ENCODE measurements at places on chromosomes 4 and X.

DNA sequence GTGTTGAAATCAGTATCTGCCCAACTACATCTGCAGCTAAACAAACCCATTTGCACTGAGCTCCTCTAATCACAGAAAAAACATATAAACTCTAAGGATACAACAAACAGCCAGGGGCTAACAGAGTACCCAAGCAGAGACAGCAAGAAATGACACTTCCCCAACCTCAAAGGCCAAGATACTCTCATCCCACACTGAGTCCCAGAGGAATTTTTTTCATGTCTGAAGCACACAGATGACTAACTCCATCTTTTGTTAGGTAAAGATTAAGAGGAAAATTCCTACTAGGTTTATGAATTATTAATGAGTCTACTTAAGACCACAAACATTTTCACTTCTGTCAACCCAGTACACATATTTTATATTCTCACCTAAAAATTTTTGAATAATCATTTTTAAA, 31.6 kb downstream of the SEPSECS start:
- DNase-seq: no peak

GRCh38 chr4:54076673-54077072, 12.3 kb upstream of the CHIC2 start:
- no peak for DNase-seq

DNA sequence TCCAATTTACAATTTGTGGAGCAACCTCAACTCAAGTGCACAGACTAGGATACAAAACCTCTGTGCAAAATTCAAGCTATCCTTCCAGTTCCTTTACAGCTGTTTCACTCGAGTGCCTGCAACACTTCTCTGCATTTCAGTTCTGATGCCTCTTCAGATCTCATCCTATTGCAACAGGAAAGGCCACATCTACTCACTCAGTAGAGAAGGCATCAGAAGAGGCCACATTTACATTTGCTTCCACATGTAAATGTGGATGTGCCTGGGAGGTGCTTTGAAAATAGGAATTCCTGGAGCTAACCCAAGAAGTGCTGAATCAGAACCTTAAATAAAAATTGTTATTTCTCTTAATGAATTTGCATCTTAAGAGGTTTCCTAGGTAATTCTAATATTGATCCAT, 45.8 kb upstream of the SERTM2 start:
- no peak for DNase-seq

GRCh38 chr4:25786497-25787065, 76.2 kb downstream of the SEL1L3 start:
- DNase-seq: no peak

GRCh38 chr4:70678383-70678999, 9.8 kb upstream of the UTP3 start:
- no peak for DNase-seq

DNA sequence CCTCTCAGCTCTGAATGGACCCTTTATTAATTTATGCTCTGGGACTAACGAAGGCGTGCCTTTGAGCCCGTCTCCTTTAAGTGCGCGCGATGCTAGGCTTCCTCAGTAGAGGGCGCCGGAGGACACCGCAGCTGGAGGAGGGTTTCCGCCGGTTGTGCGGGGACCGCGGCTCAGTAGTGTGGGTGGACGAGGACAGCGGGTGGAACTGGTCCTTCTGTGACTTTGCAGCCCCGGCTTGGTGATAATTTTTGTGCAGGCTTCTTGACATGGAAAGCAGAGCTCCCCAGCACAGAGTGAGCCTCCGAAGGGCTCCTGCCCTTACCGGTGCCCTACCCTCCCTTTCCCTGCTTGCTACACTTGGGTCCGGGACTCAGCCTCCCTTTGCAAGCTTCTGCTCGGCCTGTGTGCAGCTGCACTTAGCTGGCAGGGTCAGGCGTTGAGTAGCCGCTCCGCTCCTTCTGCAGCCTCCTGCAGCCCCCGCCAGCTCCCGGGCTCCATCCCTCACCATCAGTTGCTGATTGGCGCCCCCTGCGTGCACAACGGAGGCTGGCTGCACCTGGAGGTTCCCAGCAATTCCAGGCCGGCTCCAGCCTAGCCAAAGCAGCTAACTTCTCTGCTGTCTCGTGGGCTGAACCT, 26.8 kb upstream of the BOD1L1 start:
- DNase-seq: peak; percentile 72

DNA sequence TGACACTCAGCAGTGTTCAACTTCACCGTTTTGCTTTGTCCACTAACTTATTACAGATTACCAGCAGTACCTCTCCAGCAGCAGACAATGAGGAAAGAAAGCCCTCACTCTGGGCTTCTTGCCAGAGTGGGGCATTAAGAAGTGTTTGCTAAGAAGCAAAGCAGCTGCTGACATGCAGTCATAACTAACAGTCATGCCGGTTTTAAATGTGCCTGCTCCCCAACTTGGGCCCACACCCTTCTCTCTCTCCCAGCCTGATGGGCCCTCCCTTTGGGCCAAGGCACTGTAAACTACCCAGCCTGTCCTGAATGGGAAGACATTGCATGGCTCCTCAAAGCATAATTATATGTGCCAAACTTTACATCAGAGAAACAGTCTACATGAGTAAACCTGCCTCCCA, 54.6 kb upstream of the HHIP start:
- DNase-seq: peak; percentile 93

- DNase-seq: no peak
Observed at GRCh38 chr4:148006001-148006400, 274.1 kb downstream of the ARHGAP10 start.

GRCh38 chrX:133544115-133544514, 128.8 kb upstream of the GPC4 start:
- DNase-seq: peak; percentile 54

- peak; percentile 50 for DNase-seq
Observed at GRCh38 chrX:52420824-52421443, 52.1 kb downstream of the XAGE2 start.

- no peak for DNase-seq
Observed at GRCh38 chr4:39441593-39441992, 17.1 kb downstream of the RPL9 start.

- no peak for DNase-seq
Observed at GRCh38 chrX:123487236-123487635, 245.6 kb downstream of the THOC2 start.

GRCh38 chrX:107878106-107878505, 52.4 kb downstream of the MID2 start:
- DNase-seq: no peak

GRCh38 chr4:99572527-99573240, 1.9 kb upstream of the MTTP start:
- DNase-seq: no peak

- DNase-seq: peak; percentile 92
Observed at GRCh38 chr4:46425775-46426400, 36.0 kb upstream of the GABRA2 start.

- no peak for DNase-seq
Observed at GRCh38 chrX:154481195-154481594, 2.1 kb upstream of the LAGE3 start.

- DNase-seq: no peak
Observed at GRCh38 chrX:20330545-20330944, 63.8 kb upstream of the RPS6KA3 start.

DNA sequence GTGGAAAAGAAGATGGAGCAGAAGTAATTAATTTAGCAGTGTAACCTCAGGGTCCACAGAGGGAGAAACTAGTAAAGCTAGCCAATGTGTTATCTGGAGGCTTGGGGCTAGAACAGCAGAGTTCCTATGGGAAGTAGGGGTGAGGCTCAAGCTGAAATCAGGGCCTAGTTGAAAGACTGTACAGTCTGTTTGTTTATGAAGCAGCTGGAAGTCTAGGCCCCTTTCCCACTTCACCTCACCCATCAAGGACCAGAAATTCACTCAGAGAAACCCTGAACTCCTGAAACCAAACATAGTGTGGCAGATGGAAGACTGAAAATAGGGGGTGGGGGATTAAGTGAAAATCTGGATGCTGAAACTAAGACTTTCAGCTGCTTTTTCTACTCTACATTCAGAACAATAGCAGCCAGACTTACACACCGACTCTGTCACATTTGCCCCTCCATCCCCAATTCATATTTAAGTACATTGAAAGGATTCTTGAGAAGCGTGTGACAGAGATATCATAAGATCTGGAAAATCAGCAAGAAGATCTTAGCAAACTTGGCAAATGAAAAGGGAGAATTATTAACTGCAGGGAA, 32.6 kb upstream of the FAM241A start:
- no peak for DNase-seq

DNA sequence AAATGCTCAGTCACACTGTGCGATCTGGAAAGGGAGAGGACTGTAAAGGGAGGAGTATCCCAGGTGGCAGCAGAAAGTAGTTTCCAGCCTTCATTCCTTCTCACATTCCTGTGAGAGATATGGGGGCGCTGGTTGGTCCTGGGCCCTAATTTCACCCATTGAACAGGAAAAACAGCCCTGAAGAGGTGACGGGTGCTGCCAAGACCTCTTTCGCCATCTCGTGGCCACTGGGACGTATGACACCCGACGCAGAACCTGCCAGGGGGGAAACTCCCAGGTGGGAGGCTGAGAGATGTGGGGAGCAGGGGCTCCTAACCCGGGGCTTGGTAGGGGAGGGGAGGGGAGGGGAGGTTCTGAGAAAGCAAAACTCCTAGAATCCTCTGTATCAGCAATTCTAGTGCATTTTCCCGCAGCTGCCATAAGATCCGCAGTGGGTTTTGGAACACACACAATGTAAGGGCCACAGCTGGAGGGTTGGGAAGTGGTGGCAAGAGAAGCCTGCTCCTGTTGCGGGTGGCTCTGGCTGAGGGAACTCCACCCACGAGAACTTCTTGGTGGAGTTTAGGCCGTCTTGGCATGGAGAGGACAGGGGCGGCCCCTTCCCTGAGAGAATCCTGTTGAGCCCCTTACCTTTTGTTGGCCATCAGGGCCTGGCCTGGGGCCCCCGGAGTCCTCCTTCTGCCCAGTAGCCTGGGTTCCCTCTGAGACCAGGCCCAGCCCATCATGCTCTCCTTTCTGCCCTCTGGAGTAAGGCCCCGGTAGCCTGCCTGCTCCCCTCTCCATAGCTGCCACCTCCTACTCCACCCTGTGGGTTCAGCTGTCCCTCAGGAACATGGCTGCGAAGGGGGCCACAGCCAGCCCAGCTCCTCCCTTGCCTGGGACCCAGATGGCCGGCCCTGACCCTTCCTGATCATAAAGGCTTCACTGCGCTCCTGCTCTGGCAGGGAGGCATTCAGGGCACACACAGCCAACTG, 134.1 kb downstream of the OR13H1 start:
- DNase-seq: peak; percentile 17

- DNase-seq: no peak
Observed at GRCh38 chr4:61918987-61919386, 718.9 kb downstream of the ADGRL3 start.

DNA sequence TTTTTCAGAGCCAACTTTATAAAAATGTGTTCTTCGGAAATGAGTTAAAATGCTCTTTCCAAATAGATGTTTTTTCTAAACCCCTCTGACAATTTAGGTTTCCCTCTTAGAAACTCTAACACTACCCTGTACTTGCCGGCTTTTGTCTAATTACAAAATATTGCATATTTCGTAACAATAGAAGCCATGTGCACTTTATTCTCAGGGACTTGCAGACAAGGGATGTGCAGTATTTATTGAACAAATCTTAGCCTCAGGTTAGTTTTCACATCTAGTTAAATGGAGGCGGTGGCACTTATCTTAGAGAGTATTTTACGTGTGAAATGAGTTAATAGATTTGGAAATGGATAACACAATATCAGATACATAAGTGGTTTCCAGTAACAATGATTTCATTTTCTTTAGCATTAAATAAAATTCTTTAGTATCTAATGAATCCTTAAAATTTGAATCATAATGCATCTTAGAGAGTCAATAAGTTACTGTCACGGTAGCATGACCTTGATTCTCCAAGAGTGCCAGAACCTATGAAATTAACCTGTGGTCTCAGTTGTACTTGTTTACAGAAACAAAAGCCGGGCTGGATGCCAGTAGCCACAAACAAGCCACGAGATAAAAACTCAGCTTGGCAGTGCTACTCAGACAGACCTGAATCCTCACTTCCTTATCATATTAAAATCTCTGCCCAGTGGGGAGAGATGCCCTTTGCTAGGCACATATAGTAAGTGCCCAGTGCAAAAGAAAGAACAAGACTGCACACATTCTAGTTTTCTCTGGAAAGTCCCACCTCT, 772 bp upstream of the PABPC4L start:
- DNase-seq: peak; percentile 14

DNA sequence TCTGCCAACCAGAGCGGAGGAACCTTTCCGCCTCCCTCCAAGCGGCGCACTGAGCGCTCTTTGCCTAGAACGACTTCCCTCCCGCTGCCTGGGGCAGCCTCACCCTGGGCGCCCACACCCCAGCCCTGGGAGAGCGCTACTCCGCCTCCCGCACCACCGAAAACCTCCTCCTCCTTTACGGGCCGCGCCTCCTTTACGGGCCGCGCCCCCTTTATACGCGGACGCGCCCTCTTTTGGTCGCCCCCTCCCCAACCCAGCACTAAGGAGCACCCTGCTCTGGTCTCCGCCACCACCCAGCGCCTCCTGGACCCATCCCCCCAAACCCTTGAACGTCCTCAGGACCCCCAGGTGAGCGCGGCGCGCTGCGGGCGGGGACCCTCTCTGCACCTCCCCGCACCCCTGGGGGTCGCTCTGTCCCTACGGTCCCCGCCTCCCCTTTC, 586 bp upstream of the NSG1 start:
- peak; percentile 48 for DNase-seq

DNA sequence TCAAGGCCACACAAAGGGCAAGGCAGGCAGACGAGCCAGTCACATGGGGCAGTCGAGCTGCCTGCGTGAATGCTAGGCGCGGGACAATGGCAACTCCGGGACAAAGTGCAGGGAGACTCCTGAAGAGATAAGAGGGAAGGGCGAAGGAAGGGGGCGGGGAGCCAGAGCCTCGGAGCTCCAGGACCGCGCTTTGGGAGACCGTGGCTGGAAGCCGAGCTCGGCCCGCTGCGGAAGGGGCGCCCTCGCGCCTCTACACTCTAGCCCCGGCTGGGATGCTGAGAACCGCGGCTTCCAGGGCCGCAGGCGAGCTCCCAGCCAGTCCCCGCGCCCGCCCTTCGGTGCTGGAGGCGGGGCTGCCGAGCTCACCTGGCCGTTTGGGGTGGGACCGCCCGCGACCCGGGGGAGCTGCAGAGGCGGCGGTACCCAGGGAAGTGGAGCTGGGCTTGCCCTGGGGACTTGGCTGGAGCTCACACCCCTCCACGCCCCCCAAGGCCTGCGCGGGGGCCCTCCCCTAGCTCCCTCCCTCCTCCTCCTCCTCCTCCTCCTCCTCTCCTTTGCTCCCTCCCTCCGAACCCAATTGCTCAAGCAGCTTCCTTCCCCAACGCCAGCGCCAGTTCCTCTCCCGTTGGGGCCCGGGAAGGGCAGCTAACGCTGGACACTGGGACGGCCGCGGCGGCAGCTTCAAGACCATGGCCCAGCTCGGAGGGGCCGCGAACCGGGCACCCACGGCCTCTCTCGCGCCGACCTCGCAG, at the start of gene SOWAHD:
Gene SOWAHD (plus strand): TSS at position 610 of the 752 bp plus-strand sequence. CDS start 80 bp downstream, at position 690.
- peak; percentile 33 for DNase-seq

DNA sequence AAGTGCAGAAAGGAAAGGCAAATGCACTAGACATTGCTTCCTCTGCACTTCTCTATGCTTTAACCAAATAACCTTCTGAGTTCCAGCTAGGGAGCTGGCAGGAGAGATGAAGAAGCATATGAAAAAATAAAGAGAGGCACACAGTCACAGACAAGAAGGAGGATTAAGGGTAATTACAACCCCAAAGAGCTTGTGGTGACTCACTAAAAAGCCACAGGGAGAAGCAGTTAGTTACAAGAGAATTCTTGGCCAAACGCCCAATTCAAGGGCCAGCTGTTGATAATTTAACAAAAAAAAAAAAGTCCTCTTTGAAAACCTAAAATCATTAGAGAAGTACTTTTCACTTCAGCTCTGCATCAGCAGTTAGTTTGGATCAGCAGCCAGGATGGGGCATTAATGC, 478.0 kb downstream of the KCNIP4 start:
- DNase-seq: peak; percentile 39

Measured in fibroblast of pulmonary artery (primary cell).